ENCODE measurements at places on chromosomes 6 and 20.
A peak's percentile ranks its signal among the peaks of the same experiment; 100 is the strongest.

GRCh38 chr6:67629258-67629657 lies 1005.8 kb upstream of the ADGRB3 start:
- no peak for DNase-seq

- no peak for DNase-seq
Measured at GRCh38 chr6:24900917-24901697, 34.7 kb downstream of the RIPOR2 start.

- DNase-seq: no peak
Measured at GRCh38 chr20:62174870-62175624, 7.8 kb upstream of the MTG2 start.

- no peak for DNase-seq
Measured at GRCh38 chr6:57089265-57089664, 723 bp upstream of the ZNF451 start.

DNA sequence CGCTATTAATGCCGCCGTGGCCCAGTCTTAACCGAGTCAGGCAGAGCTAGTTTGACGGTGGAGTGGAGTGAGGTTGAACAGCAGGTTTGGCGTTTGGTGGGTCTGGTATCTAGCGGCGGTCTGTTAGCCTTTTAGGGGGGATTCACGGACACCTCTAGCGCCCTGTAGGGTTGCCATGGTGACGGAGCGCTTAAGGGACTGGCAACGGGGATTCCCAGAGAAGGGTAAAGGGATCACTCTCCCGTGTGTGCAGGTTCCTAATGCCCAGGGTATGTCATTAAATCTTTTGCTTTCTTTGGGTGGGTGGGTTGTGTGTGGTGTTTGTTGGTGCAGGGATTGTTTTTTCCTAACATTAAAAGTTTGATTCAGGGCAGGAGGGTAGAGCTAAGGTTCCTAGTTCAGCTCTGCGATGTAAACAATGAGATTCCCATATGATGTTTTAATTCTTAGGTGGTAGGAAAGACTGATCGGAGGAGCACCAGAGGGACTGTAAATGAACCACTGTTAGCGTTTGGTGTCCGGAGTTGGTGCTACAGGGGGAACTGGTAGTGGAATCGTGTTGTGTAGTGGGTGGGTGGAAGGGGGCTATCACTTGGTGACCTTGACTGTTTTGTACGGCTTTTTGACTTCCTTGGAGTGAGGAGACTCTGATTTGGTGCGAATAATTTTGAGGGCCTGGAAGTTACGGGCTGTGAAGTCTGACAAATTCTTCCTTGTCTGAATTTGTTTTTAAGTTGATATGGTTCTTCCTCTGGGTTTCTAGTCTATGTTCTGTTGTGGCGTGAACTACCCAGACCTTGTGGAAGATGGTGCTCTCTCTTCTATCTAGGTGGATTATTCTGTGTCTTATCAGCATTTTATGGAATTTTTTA lies 5.0 kb downstream of the BRD2 start:
- DNase-seq: no peak

DNA sequence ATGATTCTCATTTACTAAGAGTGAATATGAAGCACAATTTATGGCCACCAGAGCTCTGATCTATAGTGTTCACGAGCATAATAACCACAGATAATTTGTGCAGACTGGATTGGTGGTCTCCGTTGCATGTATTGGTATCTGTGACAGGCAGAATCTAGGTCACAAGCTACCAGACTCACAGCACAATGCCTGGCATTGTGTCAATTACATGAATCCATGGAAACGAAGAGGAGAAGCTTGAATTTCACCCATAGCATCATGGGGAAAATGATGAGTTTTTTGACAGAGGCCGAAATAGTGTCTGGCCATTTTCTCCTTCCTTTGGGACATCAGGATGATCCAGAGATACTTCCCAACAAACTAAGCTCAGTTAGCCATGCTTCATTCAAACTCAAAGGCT lies 52.3 kb upstream of the TMEM170B start:
- no peak for DNase-seq

- no peak for DNase-seq
Measured at GRCh38 chr20:48959899-48960550, 38.5 kb downstream of the ARFGEF2 start.

- no peak for DNase-seq
Measured at GRCh38 chr20:10362674-10363073, 71.3 kb downstream of the MKKS start.

DNA sequence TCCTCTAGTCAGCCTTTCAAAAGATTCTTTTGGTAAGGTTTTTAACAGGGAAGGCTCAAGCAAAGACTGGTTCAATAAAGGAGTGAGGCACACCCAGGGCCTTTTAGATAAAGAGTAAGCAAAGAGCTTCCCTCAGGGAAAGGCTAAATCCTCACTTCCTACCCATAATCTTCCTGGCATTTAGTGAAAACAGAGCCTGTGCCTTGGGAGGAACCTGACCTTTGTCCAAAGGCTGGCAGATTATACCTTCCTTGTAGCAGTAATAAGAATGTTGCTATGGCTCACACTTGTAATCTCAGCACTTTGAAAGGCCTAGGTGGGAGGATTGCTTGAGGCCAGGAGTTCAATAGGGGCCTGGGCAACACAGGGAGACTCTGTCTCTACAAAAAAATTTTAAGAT lies 280.1 kb upstream of the PLCB4 start:
- DNase-seq: no peak

- DNase-seq: no peak
Measured at GRCh38 chr20:63829603-63829944, 1.5 kb downstream of the ZBTB46 start.

DNA sequence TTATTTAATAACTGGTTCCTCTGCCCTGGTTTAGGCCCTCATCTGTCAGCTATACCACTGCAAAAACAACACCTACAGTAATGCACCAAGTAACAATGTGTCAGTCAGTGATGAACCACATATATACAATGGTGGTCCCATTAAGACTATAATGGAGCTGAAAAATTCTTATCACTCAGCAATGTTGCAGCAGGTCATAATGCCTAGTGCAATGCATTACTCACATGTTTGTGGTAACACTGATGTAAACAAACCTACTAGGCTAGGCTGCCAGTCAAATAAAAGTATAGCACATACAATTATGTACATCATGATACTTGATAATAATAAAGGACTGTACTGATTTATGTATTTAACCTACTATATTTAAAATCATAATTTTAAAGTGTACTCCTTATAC lies 31.3 kb downstream of the RARS2 start:
- no peak for DNase-seq

GRCh38 chr6:170282512-170283158 lies 8.2 kb downstream of the DLL1 start:
- DNase-seq: no peak

GRCh38 chr6:129543981-129544380 lies 166.0 kb downstream of the ARHGAP18 start:
- no peak for DNase-seq

GRCh38 chr6:20577173-20577688 lies 43.0 kb downstream of the CDKAL1 start:
- no peak for DNase-seq

GRCh38 chr6:48184648-48185047 lies 73.7 kb upstream of the PTCHD4 start:
- no peak for DNase-seq

- no peak for DNase-seq
Measured at GRCh38 chr20:63951398-63952209, 4.6 kb downstream of the UCKL1 start.

- DNase-seq: no peak
Measured at GRCh38 chr6:66699385-66699784, 992.4 kb upstream of the EYS start.

DNA sequence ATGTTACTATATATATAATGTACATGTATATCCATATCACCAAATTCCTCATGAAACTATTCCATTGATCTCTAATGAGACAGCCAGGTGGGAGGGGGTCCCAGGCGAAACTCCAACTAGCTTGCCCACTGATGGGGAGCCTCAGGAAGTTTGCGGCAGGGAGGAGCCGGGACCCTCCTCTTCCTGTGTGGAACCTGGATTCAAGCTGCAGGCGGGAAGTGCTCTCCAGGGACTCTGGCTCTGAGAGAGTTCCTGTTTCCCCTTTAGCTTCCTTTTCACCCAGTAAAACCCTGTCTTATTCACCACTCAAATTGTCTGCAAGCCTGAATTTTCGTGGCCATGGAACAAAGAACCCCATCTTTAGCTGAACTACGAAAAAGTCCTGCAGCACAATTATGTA lies 152.2 kb downstream of the OPN5 start:
- DNase-seq: peak; percentile 42

DNA sequence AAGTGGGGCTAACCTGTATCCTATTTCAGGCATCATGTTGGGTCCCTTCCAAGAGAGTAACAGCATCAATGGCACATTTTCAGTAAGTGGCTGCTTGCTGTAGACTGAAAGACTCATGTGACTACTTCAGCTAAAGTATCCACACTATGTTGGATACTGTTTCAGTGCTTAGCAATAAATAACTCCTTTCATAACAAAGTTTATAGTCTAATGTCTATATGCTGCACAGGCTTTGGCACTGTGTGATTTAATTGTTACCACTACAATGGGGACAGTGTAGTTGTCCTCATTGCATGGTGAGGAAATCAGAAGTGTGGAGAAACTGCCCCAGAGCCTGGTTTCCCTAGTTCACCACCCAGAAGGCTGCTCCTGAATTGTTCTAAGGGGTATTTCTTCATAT lies 318.0 kb upstream of the PTCHD4 start:
- no peak for DNase-seq

DNA sequence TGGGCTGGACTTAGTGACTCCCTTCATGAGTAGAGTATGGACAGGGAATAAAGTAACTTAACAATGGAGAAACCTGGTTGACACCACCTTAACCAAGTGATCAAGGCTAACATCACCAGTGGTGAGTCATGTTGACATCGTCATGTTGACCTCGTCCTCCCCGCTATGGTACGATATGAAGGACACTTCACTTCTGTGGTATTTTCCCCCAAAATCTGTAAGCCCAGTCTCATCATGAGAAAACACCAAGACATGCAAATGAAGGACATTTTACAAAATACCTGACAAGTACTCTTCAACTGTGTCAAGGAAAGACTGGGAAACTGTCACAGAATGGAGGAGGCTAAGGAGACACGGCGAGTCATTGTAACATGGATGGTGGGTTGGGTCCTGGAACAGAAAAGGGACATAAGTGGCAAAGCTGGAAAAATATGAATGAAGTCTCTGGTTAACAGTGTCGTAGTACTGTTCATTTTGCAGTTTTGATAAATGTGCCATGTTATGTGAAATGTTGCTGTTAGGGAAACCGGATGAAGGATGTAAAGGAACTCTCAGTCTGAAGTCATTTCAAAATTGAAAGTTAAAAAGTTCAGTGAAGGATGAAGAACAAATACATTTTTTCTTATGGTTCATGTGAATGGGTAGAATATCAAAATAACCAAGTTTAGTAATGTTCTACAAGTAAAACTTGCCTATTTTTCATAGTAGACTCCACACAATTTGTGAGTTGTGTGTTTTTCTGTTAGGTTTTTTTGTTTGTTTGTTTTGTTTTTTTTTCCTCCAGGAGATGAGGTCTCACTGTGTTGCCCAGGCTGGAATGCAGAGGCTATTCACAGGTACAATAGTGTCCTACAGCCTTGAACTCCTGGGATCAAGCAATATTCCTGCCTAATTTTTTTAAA lies 247.5 kb downstream of the TMEM242 start:
- no peak for DNase-seq

DNA sequence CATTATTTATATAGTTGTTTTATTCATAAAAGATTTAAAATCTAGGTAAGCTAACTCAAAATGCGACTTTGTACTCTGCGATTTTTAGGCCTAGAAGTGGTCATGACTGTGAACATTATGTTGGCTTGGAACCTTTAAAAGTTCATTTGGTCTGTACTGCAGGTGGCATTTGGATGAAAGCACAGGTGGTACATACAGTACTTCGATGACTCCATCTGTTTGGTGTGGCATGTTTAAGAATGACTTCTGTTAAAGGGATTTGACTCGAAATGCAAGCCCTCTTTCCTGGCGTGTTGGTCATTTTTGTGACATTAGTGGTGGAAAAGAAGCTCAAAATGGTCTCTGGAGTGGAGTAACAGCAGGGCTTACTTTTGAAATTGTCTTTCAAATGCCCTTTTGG lies 118.1 kb downstream of the UST start:
- DNase-seq: no peak

- DNase-seq: no peak
Measured at GRCh38 chr6:43742931-43743632, 26.9 kb upstream of the VEGFA start.

DNA sequence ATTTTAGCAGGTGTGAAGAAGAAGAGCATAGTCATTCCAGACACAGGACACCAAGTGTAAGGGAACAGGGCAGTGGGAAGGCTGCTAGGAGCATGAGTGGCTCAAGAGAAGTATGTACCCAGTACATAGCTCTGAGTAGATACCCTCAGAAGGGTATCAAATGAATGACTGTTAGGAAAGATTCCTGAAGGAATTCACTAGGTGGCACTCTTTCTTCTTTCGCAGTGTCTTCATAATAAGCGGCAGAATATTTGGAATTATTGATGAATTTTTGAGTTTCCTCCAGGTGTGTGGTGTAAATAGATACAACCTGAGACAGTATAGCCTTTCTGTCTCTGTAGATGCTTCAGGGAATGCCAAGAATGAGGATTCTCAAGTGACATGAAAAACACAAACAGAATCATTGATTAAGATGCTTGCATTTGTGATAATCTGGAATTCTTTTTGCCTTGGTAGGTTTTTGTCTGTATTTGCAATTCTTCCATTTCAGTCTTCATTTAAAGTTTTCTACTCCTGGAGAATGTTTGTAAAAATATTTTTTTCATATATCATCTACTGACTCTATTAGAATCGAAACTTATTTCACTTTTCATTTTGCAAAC lies 264.3 kb upstream of the RIMS1 start:
- no peak for DNase-seq

GRCh38 chr6:148625609-148626008 lies 121.2 kb upstream of the UST start:
- no peak for DNase-seq

DNA sequence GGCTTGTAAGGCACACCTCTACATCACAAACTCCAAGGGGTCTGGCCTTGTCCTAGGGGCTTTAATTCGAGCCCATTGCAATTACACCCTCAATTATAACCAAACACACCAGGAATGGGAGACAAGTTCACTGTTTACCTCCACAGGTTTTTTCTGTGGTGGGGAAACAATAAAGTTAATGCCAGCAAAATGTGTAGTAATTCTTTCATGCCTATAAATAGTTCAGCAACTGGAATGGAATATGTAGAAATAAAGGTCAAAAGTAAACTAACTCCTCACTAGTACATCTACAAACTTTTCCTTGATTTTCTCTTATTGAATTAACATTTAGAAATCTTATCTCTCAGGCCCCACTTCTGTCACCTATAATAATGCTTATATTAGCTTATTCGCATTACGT lies 27.1 kb upstream of the RIPK1 start:
- DNase-seq: no peak

GRCh38 chr20:2000285-2000684 lies 6.4 kb upstream of the PDYN start:
- no peak for DNase-seq

- DNase-seq: no peak
Measured at GRCh38 chr6:91149246-91149955, 562.5 kb upstream of the MAP3K7 start.

GRCh38 chr6:149901444-149902140 lies 3.7 kb upstream of the RAET1E start:
- DNase-seq: no peak
